Activated naive CD8-positive, alpha-beta T cell treated with anti-CD3 and anti-CD28 coated beads, Interleukin-2, amount 10 ng/mL, durations not matched to agents 7 days and 5 days (primary cell): ENCODE measurements at places on chromosomes 6 and 20.

- H3K36me3 ChIP-seq = peaks cover 41% of the 10 kb centered on the region
- peaks cover 55% of the 10 kb centered on the region for H3K4me1 ChIP-seq
- DNase-seq = no peak
- H3K27ac ChIP-seq = peak overlapping the region; percentile 82
Measured at GRCh38 chr6:31354864-31355582, 2.0 kb downstream of the HLA-B start.

GRCh38 chr20:1469925-1470571 is 3.4 kb upstream of the NSFL1C start:
- H3K4me1 ChIP-seq = peaks cover 21% of the 10 kb centered on the region
- H3K4me3 ChIP-seq = no peak overlapping the region
- H3K27me3 ChIP-seq = peaks cover 18% of the 10 kb centered on the region

DNA sequence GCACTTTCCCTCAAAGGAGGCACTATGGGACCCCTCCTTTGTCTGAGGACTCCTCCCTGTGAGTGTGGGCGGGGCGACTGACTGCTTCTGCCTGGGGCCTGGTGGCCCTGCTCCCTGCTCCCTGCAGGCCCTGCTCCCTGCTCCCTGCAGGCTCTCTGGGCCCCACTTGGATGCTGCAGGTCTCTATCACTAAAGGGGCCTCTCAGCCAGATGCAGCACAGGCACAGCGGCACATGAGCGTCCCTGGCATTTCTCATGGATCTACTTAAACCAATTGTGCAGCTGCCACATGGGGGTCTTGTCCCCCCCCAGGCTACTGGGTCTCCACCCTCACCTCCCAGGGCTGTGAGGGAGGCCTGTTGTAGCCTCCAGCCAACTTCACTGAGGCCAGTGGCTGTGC is 7.8 kb downstream of the EEF1A2 start:
- peaks cover 8% of the 10 kb centered on the region for H3K27me3 ChIP-seq
- H3K36me3 ChIP-seq = no peaks in the 10 kb centered on the region
- no peak for DNase-seq
- H3K4me3 ChIP-seq = no peak overlapping the region
- H3K27ac ChIP-seq = no peak overlapping the region

- peak overlapping the region; percentile 12 for H3K27ac ChIP-seq
- no peak overlapping the region for H3K4me3 ChIP-seq
- no peaks in the 10 kb centered on the region for H3K27me3 ChIP-seq
- peaks cover 3% of the 10 kb centered on the region for H3K36me3 ChIP-seq
- peaks cover 19% of the 10 kb centered on the region for H3K4me1 ChIP-seq
Measured at GRCh38 chr6:131523988-131524673, 48.9 kb upstream of the ARG1 start.

DNA sequence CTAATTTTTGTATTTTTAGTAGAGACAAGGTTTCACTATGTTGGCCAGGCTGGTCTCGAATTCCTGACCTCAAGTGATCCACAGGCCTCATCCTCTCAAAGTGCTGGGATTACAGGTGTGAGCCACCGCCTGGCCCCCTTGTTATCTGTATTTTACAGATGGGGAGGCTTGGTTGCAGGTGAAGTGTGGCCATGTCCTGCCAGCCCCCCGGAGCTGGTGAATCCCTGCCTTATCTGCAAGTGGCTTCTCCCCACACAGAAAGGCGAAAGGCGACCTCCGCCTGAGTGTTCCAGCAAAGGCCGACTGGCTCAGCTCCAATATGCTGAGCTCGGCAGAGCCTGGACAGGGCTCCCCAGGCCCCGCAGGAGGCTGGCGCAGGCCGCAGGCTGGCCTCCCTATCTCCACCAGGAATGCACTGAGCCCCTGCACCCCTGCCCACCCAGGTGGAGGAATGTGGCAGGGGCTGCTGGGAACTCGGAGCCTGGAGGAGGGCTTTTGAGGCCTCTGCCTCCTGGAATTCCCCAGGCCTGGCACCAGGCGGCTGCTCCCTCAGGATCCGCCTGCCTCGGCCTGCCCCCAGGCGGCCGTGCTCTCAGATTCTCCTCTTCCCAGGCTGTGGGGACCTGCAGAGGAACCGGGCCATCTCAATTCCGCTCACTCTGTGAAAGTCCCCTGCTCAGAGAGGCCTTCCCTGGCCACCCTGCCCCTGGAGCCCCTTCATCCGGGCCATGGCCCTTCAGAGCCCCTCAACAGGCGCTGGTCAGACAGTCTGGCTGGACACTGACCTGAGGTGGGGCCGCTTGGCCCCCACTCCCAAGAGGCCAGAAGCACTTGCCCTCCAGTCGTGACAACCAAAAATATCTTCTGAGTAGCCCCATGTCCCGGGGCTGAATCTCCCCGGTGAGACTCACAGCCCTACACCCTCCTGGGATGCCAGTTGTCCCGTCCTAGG is 9.3 kb upstream of the LAMA5 start:
- no peaks in the 10 kb centered on the region for H3K27me3 ChIP-seq
- H3K27ac ChIP-seq = no peak overlapping the region
- H3K36me3 ChIP-seq = no peaks in the 10 kb centered on the region
- no peak for DNase-seq
- H3K4me1 ChIP-seq = no peaks in the 10 kb centered on the region

GRCh38 chr20:49768204-49769047 is 44.2 kb upstream of the SLC9A8 start:
- peak; percentile 48 for DNase-seq
- H3K4me1 ChIP-seq = peaks cover 40% of the 10 kb centered on the region
- H3K27ac ChIP-seq = peak overlapping the region; percentile 10
- H3K27me3 ChIP-seq = peaks cover 58% of the 10 kb centered on the region
- H3K4me3 ChIP-seq = peak overlapping the region; percentile 65

DNA sequence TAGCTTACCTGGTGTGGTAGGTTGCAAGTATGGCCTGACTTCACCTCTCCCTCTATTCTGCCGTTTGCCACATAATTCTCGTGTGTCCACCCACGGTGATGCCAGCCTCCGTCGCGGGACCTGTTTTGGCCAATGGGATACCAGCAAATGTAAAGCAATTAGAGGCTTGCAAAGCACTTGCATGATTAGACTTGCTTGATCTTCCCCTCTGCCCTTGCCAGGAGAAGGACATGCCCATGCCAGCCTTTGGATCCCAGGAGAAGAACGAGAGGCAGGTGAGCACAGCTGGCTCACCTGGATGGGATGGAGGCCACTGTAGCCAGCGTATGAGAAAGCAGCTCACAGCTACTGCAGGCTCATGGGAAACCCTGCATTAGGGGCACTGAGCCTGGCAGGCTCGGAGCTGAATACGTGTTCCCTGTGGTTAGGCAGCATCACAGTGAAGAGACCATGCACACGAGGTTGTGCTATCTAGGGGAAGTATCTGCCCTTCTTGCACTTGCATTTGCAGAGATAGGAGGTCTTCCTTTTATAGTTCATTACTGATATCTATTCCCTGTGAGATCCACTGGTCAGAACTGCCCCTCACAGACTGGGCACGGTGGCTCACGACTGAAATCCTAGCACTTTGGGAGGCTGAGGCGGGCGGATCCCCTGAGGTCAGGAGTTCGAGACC is 62.4 kb downstream of the TMEM242 start:
- H3K36me3 ChIP-seq = no peaks in the 10 kb centered on the region
- peak; percentile 15 for DNase-seq
- peaks cover 18% of the 10 kb centered on the region for H3K27me3 ChIP-seq
- peaks cover 7% of the 10 kb centered on the region for H3K4me1 ChIP-seq
